ENCODE measurements at places on chromosomes 16 and 17.

DNA sequence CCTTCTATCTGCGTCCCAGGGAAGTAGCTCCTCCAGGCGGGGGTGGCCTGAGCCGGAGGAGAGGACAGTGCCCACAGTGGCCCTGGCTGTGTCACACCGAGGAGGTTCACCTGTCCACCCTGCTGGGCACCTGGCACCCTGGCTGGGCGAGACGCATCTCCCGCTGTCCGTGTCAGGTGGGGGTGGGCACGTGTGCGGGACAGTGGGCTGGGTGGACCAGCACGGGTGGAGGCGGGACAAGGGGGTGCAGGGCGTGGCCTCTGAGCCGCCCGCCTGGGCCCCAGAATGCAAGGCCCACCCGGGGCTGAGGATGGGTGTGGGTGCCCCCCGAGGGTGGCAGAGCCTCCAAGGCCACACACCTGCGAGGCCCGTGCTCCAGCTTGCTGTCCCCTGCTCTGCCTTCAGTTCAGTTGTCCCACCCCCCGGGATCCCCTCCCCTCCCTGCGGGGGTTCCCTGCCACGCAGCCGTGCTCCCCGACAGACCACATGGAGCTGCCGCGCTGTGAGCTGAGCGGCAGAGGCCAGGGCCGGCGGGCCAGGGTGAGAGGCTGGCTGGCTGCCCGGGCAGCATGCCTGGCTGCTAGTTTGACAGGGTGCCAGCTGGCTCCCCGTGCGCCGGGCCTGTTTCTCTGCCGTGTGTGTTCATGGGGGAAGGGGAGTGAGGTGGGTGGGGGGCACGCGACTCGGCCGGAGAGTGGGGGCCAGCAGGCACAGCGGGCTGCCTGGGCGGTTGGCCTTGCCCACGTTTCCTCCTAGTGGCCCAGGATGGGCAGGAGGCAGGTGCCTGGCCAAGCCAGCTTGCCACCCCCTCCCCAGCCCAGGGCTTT is 33.9 kb downstream of the BAHCC1 start:
- DNase-seq, result no peak

DNA sequence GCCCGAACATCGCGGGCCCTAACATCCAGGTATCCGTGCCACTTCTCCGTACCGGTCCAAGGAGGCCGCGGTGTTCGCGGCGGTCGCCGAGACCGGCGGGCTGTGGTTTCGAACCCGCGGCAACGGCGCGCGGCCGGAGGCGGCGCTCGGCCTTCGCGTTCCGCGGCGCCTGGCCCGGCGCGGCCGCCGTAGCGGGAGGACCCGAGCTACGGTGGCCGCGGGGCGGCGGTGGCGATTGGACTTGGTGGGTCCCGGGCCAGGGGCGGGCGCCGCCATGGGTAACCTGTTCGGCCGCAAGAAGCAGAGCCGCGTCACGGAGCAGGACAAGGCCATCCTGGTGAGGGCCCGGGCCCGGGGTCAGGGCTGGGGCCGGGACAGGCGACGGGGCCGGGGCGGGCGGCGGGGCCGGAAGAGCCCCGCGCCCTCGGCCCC is at the start of gene CHMP6:
TSS of gene CHMP6 (plus strand) at position 197 of the 432 bp plus-strand sequence. CDS start at position 275, 78 bp downstream.
- no peak for DNase-seq

GRCh38 chr16:22843122-22843521 is 29.2 kb downstream of the HS3ST2 start:
- no peak for DNase-seq

GRCh38 chr16:53913099-53913870 is 209.3 kb downstream of the FTO start:
- DNase-seq, result peak; percentile 63

DNA sequence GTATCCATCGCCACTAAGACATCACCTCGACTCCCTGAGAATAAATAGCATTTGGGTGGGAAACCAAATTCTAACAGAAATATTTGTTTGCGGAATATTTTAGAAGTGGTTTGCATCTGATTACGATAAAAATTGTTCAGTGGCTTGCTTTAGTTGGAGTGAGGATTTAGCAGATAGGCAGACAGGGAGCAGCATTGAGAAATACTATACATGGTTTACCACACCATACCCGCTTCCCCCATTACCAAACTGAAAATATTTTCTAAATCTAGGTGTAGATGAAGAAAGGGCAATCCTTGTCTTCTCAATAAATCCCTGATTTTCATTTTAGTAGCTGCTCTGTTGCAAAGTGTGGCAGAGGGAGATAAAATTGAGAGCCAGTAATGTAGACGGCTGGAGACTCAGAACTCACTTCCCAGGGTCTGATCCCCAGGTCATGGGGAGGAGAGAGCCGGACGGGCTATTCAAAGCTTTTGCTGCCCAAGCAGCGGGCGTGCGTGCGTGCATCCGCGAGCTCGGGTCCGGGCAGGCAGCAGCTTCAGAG is 808 bp upstream of the BAHCC1 start:
- DNase-seq, result no peak

DNA sequence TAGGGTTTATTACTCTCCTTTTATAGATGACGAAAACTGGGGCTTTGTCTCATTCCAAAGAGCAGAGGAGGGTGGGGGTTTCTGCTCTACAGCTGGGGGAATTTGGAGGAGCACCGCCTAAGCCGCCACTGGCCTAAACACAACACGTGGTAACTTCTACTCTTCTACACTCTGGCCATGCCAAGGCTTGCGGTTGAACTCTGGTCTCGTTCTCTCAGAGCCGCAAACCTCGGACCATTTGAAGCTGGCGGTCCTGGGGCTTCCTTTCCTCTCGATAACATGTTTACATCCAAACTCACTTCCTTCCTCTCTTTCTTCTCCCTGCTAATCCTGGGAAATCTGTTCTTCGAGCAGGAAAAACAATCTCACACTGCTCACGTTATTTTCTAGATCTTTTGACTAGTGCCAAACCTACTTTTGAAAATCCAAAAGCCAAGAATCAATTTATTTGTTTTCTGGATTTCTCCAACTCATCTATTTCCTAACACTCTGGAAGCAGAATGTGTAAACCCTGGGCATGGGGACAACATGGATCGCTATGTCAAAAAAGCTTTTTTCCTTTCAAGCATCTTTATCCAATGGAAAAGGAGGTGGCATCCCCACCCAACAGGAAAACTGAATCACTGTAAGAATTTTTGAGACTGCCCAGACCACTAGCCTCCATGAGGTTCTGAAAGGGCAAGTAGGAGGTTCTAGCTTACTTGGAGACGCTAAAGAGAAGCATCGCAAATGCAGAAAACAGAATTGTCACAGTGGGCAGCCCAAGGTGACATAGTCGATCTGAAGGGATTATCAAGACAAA is 13.6 kb upstream of the EEF2K start:
- peak; percentile 90 for DNase-seq

DNA sequence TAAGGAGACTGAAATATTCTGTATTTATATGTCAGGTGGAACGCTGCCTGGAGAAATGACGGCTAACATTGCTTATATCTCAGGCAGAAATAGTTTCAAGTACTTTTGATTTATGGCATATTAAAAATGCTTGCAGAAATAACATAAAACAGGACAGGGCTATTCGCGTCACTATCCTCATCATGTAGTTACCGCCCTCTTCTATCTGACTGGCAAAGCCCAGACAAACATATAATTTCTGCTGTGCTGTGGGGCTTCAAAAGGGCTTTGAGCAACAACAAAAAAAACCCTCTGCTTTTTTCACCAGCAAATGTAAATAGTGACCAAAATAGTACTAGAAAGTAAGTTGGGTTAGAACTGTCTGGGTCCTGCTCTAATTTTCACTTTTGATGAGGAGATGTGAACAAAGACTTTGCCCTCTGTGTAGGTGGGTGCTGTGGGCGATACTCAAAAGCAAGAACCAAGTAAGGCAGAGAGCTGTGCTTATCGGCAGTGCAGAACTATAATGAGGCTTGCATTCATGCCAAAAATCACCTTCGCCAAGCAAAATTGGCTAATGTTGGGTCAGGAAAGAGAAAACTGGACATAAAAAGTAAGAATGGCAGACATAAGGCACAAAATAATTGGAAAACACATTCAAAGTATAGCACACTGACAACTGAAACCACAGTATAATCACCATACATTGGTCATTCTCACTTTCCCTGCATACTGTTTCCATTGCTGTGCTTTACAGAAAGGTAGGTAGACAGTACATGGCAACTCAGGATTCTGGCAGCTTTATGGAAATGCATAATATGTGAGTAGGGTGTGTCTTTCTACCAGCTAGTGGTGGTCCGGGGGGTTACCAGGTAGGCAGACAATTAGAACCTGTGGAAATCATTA is 151.2 kb upstream of the AXIN2 start:
- no peak for DNase-seq

DNA sequence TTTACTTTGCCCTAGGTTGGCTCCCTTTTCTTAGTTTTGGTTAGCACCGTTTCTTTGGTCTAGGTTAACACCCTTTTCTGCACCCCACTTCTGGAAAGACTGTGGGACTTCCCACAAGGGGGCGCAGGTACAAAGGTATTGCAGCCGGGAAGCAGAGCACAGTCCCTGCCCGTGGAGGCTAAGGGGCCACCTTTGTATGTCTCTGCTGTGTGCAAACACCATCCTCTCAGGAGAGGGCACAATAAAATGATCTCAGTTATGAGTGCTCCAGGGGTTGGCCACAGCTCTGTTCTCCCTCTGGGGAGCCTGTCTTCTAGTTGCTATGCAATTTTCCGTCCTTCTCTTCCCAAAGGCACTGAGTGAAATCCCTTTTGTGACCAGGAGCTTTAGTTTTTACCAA is 28.4 kb upstream of the TMC5 start:
- no peak for DNase-seq

GRCh38 chr17:63421681-63422645 is 24.1 kb downstream of the CYB561 start:
- no peak for DNase-seq

DNA sequence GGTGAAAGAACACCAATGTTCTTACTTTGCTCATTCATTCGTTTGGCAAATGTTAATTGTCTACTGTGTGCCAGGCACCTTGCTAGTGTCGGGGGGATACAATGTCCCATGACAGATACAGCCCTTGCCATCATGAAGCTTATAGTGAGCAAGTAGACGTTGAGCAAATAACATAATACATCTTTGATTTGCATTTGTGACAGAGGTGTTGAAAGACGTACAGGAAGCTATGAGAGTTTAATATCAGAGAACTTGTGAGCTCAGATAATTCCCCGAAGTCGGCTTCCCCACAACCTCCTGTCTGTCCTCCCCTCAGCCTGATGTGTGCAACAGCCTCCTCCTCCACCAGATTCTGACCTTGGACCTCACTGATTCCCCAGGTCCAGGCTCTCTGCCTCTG is 138.0 kb upstream of the SDK2 start:
- DNase-seq, result no peak

- DNase-seq, result no peak
Observed at GRCh38 chr17:12683299-12683698, 17.6 kb downstream of the MYOCD start.

DNA sequence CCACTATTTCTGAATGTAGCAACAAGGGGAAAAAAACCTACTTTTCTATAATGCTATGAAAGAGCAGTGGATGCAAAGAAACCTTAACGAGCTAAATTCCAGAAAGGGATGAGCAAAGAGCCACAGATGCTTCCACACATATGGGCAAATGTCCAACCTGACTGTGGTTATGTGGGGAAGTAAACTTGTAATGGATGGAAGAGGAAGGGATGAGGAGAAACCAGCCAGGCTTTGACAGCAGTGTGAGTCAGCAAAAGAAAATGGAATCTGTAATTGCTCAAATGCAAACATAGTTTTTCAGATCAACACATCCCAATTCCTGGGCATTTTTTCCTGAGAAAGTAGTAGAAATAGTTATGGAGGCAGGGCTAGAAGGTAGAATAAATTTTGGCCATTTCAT is 204.8 kb upstream of the CPHXL start:
- DNase-seq, result peak; percentile 81

DNA sequence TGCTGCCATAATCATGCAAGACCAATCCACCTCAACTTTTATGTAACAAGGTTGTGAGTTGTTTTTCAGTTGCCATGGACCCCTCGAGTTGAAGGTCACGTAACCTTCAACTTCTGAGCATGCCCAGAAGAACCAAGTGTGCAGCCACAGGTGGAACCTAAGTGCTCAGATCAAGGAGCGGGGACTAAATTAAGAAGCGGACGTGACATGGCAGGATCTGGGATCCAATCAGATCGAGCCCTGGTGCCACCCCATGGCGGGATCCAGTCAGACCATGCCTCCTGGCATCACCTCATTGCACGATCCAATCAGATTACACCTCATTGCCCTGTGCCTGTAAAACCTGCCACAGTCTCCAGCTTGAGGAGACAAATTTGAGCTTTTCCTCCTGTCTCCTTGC is 204.5 kb upstream of the CDH5 start:
- DNase-seq, result no peak

DNA sequence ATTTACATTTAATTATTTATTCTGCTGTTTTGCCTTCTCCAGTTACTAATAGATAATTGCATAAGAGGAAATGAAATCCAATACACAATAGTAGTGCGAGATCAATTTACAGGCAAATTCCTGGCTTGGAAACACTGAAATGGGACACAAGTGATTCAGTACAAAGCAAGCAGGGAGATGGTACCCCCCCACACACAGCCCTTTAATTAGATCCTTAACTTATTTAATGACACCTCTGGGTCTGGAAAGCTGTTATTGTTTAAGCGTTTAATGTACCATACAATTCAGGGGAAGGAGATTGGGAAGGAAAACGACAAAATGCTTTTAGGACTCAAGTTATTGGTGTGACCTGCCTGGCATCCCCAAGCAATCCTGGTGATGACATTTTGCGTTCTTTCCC is 318.2 kb downstream of the NPIPA8 start:
- DNase-seq, result no peak

DNA sequence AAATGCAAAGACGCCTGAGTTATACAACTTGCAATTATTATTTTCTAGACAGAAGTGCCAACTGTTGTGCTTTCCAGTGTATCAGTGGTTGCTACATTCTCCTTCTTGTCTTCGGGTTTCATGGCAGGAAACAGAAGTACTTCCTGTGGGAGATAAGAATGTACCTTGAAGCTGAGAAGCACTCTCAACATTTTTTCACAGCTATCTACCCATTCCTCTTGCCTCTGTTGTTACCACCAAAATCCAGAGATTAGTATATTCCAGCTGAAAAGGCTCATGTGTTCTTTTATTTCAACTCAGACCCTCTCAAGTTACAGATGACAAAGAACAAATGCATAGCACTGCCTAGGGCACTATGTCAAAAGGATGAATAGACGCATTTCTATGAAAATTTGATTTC is 4.8 kb upstream of the ADAT1 start:
- no peak for DNase-seq

DNA sequence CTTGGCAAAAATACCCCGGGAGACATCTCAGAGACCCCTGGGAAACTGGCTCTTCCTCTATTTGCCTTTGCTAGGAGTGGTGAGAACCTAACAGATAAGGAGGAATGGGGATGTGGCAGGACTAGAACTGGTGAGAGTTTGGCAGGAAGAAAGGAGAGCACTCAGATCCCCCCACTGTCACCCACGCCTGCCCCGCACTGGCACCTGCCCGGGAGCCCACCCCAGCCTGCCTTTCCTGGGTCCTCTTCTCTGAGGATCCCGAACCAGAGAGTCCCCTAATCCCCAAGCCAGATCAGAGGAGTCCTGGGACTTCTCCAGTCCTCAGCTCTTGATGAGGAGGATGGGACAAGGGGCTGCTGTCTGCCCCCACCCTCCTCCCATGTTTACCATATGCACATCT is 3.7 kb downstream of the KCNH6 start:
- DNase-seq, result no peak

- DNase-seq, result no peak
Observed at GRCh38 chr16:75529959-75530358, 5.9 kb downstream of the CHST5 start.

GRCh38 chr16:78745108-78746019 is 645.9 kb downstream of the WWOX start:
- DNase-seq, result no peak

GRCh38 chr16:81601601-81602255 is 157.1 kb downstream of the CMIP start:
- DNase-seq, result no peak

- no peak for DNase-seq
Observed at GRCh38 chr16:83002351-83003334, 375.9 kb downstream of the CDH13 start.
